NCI-H2081 (cell line): ENCODE measurements at places on chromosomes 3 and 15.
A peak's percentile ranks its signal among the peaks of the same experiment; 100 is the strongest.

DNA sequence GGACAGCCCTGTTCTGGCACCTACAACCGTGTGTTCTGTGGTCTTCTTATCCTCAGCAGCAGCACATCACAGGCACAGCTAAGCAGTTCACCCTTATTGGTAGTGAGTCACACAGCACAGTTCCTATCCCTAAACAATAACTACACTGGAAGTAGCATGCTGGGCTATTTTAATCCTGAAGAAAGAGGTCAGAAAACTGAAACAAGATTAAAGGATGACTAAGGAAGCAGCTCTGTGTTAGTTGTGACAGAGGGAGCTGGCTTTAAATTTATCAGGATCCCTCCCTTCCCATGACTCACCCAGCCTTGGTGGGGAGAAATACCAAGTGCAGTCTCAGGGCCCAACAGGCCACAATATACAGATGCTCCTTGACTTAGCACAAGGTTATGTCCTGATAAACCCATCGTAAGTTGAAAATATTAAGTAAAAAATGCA is 144.3 kb downstream of the ERC2 start:
- DNase-seq: no peak

DNA sequence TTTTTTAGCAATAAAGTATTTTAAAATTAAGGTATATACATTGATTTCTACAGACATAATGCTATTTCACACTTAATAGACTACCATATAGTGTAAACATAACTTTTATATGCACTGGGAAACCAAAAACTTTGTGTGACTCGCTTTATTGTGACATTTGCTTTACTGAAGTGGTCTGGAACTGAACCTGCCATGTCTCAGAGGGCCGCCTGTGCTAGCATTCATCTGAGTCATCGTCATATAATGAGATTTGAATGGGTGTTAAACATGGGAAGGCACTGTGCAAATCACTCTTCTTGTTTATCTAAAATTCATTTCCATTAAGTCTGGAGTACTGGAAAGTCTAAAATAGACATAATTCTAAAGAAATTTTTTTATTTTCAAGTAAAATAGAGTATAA is 12.9 kb downstream of the EIF2AK4 start:
- DNase-seq: no peak

- DNase-seq: no peak
These were observed 113.2 kb upstream of the NSMCE3 start for GRCh38 chr15:29382862-29383261.

GRCh38 chr15:99050328-99050980 is 42.9 kb upstream of the PGPEP1L start:
- no peak for DNase-seq

GRCh38 chr3:99774467-99774866 is 43.2 kb upstream of the CMSS1 start:
- DNase-seq: no peak

DNA sequence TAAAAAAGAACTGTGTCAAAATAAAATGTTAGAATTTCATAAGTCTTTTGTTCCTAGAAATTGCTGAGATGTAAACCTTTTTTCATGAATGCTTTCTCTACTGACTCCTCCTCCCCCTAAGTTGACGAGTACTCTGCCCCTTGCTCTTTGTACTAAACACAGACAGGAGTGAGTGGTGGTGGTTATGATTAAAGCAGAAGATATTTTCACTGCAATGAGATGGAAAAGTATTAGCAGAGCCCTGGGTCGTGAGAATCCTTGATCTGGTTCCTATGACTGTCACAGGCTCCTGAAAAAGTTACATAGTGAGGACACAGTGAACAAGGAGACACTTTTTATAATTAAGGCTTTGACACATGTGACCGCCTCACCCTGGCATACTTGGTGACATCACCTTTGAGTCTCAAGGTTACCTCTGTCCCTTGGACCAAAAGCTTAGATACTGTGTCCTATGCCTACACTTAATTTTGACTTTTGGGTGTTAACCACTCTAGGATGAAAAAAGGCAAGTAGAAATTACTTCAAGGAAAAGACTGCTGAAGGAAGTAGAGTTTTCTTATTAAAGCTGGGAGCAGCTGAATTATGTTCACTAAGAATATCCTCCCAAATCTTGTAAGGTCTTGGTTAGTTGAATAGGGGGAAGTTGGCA is 130.4 kb upstream of the LYSMD4 start:
- DNase-seq: no peak

- DNase-seq: no peak
These were observed 246.2 kb downstream of the UACA start for GRCh38 chr15:70517194-70517590.

- peak; percentile 84 for DNase-seq
These were observed 70.2 kb downstream of the NMD3 start for GRCh38 chr3:161291191-161291901.

- no peak for DNase-seq
These were observed 96.3 kb downstream of the PCCB start for GRCh38 chr3:136346486-136346885.

GRCh38 chr3:59786374-59786773 is 736.5 kb upstream of the CFAP20DC start:
- no peak for DNase-seq

- no peak for DNase-seq
These were observed 530.2 kb upstream of the CBLB start for GRCh38 chr3:106398891-106399600.

GRCh38 chr3:132318451-132318850 is 1.2 kb downstream of the ACP3 start:
- no peak for DNase-seq

GRCh38 chr3:186208296-186208989 is 99.6 kb upstream of the ETV5 start:
- no peak for DNase-seq

- no peak for DNase-seq
These were observed 131.8 kb upstream of the UBE2E2 start for GRCh38 chr3:23071296-23071695.

DNA sequence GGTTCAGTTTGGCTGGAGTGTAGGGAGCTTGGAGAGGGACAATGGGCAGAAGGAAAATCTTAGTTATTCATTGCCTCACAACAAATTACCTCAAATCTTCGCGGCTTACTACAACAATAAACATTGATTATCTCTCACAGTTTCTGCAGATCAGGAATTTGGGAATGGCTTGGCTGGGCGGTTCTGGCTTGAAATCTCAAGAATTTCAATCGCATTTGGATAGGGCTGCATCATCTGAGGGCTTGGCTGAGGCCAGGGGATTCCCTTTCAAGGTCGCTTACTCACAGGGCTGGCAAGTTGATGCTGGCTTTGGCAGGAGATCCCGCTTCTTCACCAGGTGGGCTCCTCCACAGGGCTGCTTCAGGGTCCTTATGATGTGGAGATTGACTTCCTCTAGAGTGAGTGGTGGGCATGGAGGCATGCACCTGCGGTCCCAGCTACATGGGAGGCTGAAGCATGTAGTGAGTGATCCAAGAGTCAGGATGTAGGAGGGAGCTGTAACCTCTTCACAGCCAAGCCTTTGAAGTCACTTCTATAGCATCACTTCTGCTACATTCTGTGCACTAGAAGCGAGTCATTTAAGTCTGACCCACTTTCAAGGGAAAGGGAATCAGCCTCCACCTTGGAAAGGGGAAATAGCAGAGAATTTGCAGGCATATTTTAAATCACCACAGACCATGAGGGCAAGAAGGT is 63.1 kb downstream of the CDC25A start:
- no peak for DNase-seq

DNA sequence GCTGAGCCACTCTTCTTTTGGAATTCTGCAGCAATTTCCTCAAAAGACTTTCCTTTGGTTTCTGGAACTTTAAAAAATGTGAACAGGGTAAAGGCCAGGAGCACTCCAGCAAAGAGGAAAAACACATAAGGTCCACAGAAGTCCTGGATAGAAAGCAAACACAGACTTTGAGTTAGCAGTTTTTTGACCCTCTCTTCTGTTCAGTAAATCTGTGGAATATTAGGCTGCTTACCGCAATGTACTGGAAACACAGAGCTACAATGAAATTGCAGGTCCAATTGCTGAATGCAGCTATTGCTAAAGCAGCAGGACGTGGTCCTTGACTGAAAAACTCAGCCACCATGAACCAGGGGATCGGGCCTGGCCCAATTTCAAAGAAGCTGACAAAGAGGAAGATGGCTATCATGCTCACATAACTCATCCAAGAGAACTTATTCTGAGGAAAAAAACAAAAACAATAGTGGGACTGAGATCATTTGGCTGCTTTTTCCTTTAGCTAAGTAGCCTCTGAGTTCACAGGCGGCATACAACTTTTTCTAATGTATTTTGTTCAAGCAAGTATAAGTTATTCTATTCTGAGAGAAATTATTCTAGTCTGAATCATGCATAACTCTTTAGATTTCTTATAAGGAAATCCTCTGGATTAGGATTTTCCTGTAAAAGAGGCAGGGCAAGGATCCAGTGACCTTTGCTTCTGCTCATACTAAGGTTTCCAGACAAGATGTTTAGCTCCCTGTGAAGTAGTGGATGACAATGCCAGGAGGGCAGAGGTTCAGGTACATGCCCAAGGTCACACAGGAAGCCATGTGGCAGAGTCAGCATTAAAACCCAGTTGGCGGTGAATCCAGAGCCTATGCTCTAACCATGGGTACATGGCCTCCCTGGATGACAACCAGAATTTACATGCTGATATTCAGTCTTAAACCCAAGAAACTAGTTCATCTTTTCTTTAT is 28.3 kb downstream of the SLC2A2 start:
- no peak for DNase-seq

DNA sequence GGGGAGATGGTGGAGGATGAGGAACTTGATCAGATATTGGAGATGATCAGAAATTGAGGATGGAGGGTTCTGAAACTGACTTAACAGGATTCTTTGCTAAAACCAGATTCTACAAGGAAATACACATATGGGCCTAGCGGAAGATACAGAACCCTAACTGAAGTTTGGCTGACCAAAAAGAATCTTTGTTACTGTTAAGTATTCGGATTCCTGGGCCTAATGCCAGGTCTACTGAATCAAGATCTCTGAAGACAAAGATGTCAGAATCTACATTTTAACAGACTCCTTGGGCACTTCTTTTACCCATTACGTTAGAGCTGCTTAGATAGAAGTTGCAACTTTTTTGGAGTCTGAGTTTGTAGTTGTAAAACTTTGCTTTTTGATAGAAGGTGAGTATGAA is 137.7 kb downstream of the FNDC3B start:
- DNase-seq: no peak

GRCh38 chr3:8368598-8368997 is 133.0 kb upstream of the LMCD1 start:
- DNase-seq: no peak

DNA sequence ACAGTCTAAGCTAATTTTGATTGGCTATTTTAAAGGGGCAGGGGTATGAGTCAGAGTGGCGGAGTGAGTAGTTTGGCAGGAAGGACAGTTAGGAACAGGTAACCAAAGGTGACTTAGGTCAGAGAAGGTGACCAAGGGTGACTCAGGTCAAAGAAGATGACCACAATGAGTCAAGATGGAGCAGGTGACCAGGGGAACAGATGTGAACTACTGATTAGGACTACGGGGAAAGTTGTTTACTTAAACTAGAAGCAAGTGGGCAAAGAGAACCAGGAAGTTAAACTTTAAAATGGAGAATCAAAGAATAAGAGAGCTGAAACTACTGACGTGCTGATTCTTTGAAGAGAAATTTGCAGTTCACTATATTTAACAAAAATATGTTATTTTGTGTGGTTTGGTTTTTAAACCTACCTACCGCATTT is 14.1 kb upstream of the CA12 start:
- DNase-seq: no peak

- no peak for DNase-seq
These were observed 201.1 kb upstream of the ADAMTS9 start for GRCh38 chr3:64888840-64889392.

- DNase-seq: no peak
These were observed 231.0 kb upstream of the ST8SIA2 start for GRCh38 chr15:92162657-92163056.

GRCh38 chr3:66423791-66424190 is 77.0 kb downstream of the LRIG1 start:
- DNase-seq: no peak

GRCh38 chr3:168251371-168251770 is 155.6 kb upstream of the GOLIM4 start:
- DNase-seq: peak; percentile 16

- DNase-seq: no peak
These were observed 40.5 kb downstream of the CCNL1 start for GRCh38 chr3:157119369-157119951.

DNA sequence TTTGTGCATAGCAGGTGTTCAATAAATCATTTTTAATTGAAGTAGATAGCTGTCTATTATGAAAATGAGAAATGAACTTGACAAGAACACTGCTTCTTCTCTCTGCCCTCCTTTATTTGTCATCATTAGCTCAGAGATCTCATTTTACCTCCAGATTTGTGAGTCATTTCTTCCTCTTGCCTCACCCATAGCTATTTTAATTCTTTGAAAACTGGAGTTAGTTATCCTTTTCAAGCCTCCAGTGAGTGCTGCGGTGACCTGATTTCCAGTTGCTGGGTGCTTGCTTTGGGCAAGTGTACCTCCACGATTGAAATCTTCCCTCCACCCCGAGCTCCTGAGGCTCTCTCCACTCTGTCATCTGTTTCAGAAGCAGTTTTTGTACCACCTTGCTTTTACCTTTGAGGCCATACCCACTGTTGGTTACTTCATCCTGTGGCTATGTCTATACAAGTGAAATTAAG is 114.6 kb downstream of the NFKBIZ start:
- DNase-seq: no peak

GRCh38 chr3:40216471-40216870 is 93.0 kb upstream of the EIF1B start:
- DNase-seq: no peak

DNA sequence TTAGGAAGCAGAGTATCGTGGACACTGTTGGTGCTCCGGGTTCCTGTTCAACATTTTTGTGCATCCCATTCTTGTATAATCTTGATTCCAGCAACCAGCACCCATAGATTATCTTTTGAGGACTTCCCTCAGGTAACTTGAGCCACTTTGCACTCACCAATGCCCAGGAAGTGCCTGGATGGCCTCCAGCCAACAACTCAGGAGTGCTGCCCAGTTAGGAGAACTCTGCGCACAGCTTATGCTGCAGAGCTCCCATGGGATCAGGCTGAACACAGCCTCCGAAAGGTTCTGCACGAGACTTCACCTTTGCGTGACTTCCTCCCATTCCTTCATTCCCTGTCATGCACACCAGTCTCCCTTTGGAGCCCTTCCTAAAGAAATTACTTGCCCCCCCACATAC is 64.3 kb upstream of the LRRN1 start:
- no peak for DNase-seq

DNA sequence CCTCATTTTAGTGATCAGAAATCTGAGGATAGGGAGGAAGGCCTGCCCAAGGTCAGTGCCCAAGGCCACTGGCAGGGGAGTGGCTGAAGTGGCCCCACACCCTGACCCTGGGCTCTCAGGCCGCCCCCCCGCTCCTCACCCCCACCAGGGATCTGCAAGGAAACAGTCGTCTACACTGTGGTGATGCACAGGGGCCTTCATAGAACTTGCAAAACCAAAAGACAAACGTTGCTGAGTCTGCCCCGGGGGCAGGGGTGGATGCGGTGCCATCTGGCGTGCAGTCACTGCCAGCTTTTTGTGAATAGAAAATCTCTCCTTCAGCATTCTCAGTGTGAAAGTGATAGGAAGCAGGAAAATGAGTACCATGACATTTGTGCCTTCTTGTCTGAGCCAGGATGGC is 41.3 kb downstream of the WHAMM start:
- no peak for DNase-seq

GRCh38 chr15:62287066-62287857 is 122.2 kb upstream of the C2CD4B start:
- DNase-seq: no peak

- no peak for DNase-seq
These were observed 34.8 kb downstream of the ATG7 start for GRCh38 chr3:11306817-11307589.
